ENCODE measurements at places on chromosomes 12 and 14.

GRCh38 chr12:111426344-111427185, 20.8 kb downstream of the SH2B3 start:
- no peak for DNase-seq

DNA sequence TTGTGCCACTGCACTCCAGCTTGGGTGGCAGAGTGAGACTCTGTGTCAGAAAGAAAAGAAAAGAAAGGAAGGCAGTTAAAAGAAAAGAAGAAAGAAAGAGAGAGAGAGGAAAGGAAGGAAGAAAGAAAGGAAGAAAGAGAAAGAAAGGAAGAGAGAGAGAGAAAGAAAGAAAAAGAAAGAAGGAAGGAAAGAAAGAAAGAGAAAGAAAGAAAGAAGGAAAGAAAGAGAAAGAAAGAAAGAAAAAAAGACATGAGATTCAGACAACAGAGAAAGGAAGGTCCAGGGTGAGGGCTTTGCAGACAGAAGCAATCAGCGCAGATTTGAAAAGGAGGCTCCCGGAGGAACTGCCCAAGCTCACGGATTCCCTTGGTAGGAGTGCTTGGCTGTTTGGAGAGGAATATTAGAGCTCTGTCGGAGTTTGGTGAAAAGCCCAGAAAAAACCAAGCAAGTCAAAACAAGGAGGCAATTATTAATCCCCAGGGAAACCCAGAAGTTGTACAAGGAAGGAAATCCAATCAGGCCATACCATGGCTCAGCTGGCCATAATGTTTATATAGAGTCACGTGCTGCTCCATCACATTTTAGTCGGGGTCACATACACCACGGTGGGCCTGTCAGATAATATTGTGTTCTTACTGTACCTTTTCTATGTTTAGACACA, 11.6 kb upstream of the CCDC85C start:
- DNase-seq, result no peak

DNA sequence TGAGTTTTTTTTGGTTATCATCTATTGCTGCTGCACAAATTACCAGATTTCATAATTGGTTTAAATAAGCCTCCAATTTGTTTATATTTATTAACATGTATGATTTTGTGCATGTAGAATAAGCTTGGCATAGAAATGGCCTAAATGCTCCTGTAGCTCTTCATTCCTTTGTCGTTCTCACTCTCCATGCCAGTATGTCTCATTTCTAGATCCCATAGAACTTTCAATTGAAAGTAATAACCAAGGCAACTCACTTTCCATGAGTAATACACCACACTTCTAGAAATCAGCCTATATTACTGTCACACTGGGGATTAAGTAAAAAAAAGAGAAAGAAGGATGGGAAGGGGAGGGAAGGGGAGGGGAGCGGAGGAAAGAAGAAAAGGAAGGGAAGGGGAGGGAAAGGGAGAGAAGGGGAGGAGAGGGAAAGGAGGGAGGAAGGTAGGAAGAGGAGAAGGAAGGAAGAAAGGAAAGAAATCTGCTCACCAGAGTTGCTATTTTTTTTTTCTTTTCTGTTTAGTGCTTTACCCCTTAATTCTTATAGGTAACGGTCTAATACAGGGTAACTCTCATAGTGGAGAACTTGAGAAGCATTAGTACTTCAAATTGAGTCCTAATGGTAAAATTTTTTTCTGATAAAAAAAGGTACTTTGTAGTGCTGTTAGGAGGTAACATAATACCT, 45.6 kb downstream of the MDM2 start:
- DNase-seq, result no peak

DNA sequence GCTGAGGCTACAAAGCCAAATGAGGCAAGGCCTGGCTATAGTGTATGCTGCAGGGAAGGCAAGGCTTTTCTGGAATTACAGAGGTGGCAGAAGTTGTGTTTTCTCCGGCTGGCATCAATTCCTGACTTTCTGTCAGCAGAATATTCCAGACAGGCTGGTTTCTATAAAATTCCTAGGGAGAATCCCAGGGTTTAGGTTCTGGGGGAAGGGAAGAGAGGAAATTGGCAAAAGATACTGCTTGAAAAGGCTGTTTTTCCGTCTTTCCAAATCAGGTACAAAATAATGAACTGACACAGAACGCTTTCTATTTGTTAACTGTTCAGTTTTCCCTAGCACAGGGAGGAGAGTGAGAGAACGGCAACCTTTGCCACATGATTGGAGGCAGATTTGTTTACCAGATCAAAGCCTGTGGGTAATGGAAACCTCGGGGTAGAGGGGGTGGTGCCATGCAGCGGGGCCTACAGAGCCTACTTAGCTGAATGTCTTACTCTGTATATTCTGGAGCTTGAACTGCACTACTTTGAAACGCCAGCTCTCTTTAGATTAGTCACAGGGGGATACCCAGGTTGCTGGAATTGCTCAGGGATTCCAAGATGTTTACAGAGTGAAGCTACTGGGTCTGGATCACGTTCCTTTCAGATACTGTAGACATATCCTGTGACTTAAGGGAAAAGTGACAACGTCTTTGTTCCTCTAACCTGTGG, 65.8 kb upstream of the DACT1 start:
- no peak for DNase-seq

- DNase-seq, result no peak
Measured at GRCh38 chr12:103197725-103198388, 240.4 kb downstream of the ASCL1 start.

Measured in stimulated activated CD8-positive, alpha-beta memory T cell treated with anti-CD3 and anti-CD28 coated beads, Interleukin-4, amount 100 ng/mL, for 1 hour (primary cell).